Suprapubic skin (tissue), 4 donors: ENCODE measurements at places on chromosomes 4 and X. TPM values are rescaled to one million over a fixed set of nuclear protein-coding genes. Genes with fewer than 3 reads are reported as not detected.
A peak's percentile ranks its signal among the peaks of the same experiment; 100 is the strongest.

GRCh38 chrX:51665981-51666380 is 16.6 kb downstream of the CENPVL2 start:
- no peak for DNase-seq

DNA sequence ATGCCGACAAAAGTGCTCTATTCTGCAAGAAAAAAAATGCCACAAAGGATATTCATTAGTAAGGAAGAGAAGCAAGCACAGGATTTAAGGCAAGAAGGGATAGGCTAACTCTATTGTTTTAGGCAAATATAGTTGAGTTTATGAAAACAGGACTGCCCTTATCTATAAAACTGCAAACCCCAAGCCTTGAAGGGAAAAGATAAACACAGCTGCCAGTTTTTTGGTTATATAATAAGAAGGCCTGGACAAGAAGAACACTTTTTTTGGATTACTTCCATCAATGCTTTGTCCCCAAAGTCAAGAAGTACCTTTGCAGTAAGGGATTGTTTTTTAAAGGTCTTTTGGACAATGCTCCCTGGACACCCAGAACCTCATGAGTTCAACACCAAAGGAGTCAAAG is 45.4 kb upstream of the WWC2 start:
- no peak for DNase-seq

- DNase-seq, result no peak
These were observed 193.0 kb downstream of the MGST2 start for GRCh38 chr4:139858436-139859205.

DNA sequence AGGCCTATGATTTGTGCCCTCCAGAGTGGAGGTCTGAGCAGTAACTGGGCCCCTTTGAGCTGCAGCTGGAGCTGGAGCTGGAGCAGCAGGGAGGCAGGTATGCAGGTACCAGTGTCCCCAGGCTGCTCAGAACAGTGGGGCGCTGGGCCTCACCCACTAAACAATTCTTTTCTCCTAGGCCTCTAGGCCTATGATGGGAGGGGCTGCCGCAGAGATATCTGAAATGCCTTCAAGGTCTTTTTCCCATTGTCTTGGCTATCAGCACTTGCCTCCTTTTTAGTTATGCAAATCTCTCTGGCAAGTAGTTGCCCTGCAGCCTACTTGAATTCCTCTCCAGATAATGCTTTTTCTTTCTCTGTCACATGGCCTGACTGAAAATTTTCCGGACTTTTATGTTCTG is 79.7 kb upstream of the OTUD4 start:
- DNase-seq, result no peak

GRCh38 chrX:129934952-129935351 is 29.0 kb downstream of the UTP14A start:
- no peak for DNase-seq

GRCh38 chrX:45143455-45143854 is 57.2 kb downstream of the DIPK2B start:
- DNase-seq, result no peak

DNA sequence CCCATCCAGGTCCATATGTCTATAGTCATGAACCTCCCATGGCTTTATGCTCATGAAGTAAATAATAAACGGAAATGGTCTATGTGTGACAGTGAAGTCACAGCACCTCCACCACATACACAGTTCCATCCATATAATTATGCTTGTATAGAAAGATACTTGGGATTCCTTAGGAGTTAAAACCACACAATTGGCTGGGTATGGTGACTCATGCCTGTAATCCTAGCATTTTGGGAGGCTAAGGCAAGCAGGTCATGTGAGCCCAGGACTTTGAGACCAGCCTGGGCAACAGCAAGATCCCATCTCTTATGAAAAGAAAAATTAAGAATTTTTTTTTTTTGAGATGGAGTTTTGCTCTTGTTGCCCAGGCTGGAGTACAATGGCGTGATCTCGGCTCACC is 55.6 kb upstream of the RBM47 start:
- DNase-seq, result no peak

- no peak for DNase-seq
These were observed 31.2 kb downstream of the CCNI start for GRCh38 chr4:77044461-77045150.

DNA sequence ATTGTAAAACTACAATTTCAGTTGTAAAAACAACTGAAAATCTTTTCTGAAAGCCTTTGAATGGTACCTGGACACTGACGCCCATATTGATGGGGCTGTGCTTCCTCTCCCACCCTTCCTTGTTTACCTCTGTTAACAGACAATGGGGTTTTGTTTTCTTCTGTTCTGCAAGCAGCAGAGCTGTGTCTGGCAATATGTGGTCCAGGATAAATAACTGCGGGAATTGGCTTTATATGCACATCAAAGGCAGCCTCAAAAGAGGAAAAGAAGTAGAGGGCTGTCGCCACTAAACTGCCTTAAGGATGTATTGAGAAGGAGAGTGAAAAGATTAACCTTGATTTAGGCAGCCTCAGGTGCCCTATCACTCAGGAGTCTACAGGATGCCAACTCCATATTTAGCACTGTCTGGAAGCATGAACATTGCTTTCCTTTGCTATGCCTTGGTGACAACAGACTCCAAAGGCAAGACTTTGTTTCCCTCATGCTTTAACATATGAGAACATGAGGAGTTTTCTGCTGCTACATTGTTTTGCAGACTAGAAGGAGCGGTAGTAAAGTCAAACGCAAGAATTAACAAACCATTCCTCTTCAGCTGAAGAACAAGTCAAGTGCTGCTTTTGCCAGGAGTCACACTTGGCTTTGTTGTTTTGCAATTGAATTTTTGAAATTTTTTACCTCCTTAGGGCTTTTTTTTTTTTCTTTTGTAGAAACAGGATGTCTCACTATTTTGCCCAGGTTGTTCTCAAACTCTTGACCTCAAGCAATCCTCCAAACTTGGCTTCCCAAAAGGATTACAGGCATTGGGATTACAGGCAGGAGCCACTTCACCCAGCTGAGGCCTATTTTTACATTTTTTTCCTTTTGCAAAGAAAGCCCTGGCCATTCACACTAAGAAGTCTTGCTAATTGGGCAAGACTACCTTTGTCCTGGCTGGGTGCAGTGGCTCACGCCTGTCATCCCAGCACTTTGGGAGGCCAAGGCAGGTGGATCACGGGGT is 3.0 kb downstream of the IL21 start:
- no peak for DNase-seq

- no peak for DNase-seq
These were observed 137.1 kb downstream of the DDX53 start for GRCh38 chrX:23136816-23137215.

DNA sequence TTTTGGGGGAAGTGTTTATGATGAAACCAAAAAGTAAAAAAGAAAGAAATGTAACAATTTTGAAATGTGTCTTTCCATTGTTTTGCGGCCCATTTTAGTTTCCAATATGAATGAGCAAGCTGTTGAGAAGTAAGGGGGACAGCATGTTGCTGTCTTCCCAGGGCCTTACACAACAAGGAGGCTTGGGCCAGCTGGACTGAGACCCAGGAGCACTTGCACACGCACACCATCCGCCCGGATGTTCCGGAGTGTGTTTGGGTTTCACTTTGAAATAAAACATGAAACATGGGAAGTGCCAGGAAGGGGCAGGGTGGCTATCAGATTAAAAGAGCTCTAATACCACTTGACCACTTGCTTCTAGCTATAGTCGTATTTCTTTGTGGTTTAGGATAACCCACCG is 144.4 kb downstream of the NHS start:
- peak; percentile 75 for DNase-seq

DNA sequence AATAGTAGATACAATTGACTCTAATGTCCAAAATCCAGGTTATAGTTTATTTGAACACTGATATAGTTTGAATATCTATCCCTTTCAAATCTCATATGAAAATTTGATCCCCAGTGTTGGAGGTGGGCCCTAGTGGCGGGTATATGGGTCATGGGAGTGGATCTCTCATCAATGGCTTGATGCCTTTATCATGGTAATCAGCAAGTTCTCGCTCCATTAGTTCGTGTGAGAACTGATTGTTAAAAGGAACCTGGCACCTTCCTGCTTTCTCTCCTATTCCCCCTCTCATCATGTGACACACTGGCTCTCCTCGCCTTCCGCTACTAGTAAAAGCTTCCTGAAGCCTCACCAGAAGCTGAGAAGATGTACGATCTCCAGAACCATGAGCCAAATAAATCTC is 70.1 kb downstream of the UNC5C start:
- no peak for DNase-seq

DNA sequence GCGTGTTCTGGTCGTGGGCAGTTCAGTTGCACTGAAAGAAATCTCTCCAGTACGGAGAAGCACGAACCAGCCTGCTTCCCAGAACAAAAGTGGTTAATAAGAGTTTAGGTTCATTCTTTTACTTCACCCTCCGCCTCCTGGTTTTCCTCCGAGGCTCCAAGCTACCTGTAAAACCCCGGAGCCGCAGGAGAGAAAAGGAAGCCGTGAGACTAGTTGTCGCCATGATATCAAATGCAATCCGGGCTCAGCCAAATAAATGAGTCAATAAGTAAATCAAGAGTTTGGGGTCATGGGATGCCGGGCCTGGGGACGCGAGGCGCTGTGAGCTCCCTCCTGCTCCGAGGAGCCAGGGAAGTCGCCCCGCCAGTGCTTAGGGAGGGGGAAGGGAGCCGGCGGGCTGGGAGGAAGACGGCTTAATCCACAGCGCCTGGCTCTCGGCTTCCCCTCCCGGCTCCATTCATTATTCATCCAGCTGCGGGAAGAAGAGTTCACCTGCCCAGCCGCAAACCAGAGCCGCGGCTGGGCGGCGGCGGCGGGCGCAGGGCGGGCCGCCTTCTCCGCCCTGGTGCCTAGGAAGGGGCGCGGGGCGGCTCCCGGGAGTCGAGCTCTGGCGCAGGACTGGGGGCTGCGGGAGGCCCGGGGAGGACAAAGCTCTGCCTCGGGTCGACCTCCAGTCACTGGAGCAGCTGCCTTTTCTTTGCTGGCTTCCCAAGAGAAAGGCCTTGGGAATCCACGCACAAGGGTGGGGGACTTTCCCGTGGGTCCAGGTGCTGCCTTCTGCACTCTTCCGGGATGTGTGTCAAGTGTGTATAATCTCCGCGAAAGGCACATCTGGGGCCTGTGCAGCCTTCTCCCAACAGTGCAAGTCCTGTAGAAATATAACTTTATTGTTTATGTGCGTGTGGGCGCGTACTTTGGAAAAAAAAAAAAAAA is 1.7 kb downstream of the FRAS1 start:
- DNase-seq, result peak; percentile 68

DNA sequence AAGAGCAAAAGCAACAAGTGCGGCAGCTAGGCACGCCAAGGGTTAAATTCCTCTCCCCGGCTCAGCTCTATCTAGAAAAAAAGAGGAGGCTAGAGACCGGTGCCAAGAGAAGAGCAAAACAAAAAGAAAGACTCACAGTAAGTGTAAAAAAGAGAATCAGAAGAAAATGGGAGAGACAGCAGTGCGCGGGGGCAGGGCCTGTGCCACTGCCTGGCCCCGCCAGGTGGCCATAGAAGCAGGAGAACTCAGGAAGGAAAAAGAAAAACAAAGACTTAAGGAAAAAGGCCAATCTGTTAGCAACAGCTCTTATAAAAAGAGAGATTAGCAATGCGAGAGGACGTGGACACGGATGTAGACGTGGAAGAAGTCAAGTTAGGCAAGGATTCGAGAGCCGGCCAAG is 3.2 kb downstream of the ACOX3 start:
- DNase-seq, result no peak

GRCh38 chr4:101031971-101032370 is 315.4 kb downstream of the PPP3CA start:
- no peak for DNase-seq

- no peak for DNase-seq
These were observed 4.0 kb upstream of the SH3D19 start for GRCh38 chr4:151329217-151330007.

DNA sequence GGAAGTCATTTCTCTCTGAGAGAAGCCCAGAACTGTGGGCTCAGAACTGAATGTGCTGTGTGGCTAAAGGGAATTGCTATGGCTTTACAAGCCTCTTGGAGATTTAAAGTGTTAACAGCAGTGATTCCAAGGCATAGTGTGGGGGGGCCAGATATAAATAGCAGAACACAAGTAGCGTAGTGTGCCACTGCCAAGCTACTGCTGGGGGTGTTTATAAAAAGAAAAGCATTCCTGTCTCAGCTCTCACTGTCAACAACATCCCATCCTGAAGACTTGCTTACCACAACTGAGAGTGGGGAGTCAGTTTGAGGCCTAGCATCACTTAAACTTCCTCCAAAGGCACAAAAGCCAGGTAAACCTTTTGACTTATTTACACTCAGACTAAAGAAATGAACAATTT is at the start of gene ART3:
Gene ART3 (plus strand): TSS at position 242 of the 400 bp plus-strand sequence. CDS start 1,181 bp downstream, outside the sequence.
- no peak for DNase-seq

DNA sequence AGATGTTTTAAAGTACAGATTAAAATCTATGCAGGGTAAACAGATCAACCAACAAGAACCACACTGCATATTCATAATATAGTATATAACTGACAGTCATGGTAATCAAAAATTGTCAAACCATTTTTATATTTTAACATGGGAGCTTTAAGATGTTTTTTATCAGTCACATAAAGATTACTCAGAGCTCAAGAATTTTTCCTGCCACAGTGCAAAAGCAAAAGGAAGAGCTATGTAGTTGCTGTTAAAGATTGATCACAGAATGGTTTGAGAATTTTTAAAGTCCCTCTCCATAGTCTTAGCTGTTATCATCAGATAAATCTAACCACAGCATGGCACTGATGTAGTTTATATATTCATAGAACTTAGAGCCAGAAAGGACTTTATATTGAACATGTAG is 8.5 kb downstream of the RAB9B start:
- DNase-seq, result no peak

- no peak for DNase-seq
These were observed 594.2 kb downstream of the STPG2 start for GRCh38 chr4:97548943-97549583.

DNA sequence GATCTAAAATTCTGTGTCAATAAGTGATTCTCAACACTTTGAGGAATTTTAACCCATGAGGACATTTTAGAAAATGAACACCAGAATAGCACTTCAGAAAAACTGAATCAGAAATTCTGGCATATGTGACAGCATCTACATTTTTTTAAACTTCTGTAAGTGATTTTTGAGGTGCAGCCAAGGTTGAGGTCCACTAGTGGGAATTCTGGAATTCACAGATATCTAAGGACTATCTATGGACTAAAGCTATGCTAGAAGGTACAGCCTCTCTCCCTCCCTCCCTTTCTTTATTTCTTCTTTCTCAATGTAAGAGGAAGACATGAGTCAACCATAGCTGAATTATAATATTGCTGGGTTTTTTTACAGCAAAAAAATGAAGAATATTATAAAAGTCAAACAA is 508.2 kb upstream of the ATOH1 start:
- no peak for DNase-seq

- no peak for DNase-seq
These were observed 106.9 kb upstream of the DCAF12L2 start for GRCh38 chrX:126272795-126273497.

DNA sequence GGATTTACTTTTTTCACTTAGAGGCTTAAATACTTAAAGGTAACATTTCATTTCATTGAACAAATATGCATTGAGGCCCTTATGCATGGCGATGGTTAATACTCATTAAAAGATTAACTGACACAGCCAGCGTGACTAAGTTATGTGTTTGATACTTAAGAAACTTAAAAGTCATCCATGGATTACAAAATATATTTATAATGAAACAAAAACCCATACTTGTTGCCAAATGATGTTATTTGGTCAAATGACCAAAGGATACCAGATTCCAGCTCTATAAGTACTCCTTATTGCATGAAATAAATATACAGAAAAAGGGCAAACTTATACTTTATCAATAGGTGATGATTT is 26.7 kb downstream of the ZNF330 start:
- DNase-seq, result no peak

The CLDN24 gene
- total RNA-seq, result not detected

The ADAM29 gene
- not detected for total RNA-seq

The PTPN13 gene
- total RNA-seq, result 116 TPM

The CT45A2 gene
- not detected for total RNA-seq

The SRPX2 gene
- total RNA-seq, result 6.8 TPM

The GSX2 gene
- total RNA-seq, result not detected

The SLITRK2 gene
- 2.2 TPM for total RNA-seq

The RIBC1 gene
- 0.38 TPM for total RNA-seq

The C4orf50 gene
- total RNA-seq, result not detected

The CDS1 gene
- 24.3 TPM for total RNA-seq
